ENCODE measurements at places on chromosomes 12 and 14.

- no peak for DNase-seq
These were observed 861.3 kb upstream of the SEL1L start for GRCh38 chr14:82394916-82395315.

DNA sequence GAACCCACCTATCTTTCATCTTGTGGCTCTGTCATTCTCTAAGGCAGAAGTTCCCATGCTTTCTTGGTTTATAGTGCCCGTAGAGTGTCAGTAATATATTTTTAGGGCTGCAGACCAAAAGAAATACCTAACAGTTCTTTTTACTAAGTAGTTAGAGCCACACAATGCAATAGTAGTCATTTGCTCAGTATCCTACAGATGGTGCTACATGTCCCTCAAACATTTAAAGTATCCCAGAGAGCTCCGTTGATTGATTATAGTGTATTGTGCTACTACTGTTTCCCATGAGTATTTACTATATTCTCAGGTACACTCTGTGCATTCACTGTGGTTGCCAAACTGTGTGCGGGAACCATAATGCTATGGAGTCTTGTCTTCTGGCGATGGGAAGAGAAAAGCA lies 4.7 kb upstream of the PLBD1 start:
- no peak for DNase-seq

GRCh38 chr12:46825591-46826414 lies at the start of gene SLC38A4:
SLC38A4 (minus strand) TSS chr12:46825997; CDS start chr12:46793071, 32,926 bp downstream.
- peak; percentile 7 for DNase-seq

GRCh38 chr14:39265033-39265432 lies 31.3 kb downstream of the MIA2 start:
- DNase-seq, result no peak

DNA sequence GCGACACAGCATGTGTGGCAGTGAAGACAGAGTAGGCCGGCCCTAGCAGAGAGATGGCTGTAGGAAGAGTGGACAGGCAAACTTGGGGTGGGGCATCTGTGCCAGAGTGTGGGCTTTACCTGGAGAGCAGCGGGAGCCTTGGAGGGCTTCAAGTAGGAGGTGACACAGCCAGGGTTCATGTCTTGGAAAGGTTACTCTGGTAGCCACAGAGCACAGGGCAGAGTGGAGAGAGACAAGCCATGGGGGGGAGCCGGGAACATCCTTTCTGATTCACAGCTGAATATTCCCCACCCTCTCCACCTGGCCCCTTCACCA lies 53.5 kb upstream of the DIO3 start:
- no peak for DNase-seq

DNA sequence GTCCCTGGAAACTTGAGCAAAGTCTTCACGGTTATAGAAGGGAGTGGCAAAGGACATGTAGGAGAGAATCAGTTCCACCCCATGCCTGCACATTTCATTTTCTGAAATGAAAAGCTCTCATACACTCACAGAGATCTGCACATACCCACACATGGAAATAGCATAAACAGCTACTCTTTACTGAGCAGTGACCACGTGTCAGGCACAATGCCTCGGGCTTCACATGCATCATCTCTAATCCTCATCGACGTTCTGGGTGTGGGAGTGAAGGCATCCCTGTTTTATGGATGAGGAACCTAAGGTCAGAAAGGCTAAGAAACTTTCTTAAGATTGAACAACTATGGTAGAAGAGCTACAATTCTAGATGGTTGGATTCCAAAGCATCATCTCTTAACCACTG lies 198.8 kb downstream of the DAD1 start:
- no peak for DNase-seq

DNA sequence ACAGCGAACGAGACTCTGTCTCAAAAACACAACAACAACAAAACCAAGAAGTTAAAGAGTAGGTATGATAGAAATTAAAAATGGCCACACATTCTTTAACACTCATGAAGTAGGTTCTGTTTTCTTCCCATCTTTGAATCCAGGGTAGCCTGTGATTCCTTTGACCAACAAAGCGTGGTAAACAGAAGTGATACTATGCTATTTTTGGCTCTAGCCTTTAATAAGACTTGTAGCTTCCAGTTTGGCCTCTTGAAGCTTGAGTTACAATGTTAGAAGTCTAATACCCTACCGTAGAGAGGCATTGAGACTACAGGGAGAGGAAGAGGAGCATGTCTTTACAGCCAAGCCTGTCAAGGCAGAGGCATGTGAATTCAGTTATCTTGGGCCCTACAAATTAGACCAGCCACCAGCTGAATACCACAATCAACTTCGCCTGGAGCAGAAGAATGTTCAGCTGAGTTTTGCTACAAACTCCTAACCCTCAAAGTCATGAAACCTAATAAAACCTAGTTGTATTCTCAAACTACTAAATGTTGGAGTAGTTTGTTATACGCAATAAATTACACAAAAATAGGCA lies 4.9 kb upstream of the NEMF start:
- no peak for DNase-seq
